ENCODE measurements at places on chromosomes 16 and 17.

DNA sequence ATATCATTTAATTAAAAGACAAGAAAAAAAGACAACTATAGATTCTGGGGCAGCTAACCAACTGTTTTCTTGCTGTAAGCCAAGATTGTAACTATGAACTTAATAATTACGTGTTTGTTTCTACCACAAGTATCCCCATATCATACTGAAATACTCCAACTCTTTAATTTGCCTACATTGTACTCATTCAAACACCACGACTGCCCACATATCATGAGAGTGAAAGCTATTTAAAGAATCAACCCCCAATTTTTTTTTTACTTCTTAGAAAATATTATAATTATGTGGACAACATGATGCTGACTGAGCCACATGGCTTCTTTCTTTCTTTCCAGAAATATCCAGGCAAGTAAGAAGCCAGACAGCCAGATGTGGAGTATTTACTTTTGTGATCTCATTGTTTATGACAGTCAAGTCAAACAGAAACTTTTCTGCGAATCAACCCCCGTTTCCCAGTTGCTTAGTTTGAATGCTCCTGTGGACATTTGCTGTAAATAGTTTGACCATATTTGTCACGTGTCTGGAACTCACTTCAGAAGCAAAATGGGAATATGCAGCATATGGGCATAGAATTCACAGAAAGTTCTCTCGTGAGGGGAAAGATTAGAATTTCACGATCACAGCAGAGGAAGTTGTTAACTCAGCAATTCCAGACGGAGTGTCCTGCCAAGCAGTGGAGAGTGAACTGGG is 126.8 kb upstream of the PSMD7 start:
- DNase-seq, result no peak

DNA sequence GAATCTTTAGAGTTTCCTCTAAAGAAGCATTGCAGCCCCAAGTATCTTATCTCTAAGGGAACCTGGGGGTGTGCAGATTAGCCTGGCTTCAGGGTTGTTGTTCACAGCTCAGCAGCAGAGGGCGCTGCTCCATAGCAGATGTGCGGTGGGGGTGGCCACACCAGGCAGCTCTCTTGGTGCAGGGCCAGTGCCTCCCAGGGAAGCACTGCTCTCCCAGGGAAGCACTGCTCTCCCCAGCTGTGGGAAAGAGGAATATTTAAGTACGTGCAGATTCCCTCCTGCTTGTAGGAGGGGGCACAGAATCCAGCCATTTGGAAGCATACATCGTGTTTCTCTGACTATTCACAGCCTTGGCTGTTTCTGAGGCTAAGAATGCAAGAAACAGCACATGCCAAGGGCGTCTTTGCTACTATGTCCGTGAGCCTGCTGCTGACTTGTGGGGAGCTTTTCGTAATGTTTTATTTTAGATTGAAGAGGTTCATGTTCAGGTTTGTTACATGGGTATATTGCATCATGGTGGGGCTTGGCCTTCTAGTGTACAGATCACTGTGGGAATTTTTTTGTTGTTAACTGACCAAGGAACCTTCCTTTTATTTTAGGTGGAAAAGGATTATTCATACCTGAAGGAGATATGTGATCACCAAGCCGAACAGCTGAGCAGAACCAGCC is 217.8 kb downstream of the SPECC1 start:
- DNase-seq, result peak; percentile 85

DNA sequence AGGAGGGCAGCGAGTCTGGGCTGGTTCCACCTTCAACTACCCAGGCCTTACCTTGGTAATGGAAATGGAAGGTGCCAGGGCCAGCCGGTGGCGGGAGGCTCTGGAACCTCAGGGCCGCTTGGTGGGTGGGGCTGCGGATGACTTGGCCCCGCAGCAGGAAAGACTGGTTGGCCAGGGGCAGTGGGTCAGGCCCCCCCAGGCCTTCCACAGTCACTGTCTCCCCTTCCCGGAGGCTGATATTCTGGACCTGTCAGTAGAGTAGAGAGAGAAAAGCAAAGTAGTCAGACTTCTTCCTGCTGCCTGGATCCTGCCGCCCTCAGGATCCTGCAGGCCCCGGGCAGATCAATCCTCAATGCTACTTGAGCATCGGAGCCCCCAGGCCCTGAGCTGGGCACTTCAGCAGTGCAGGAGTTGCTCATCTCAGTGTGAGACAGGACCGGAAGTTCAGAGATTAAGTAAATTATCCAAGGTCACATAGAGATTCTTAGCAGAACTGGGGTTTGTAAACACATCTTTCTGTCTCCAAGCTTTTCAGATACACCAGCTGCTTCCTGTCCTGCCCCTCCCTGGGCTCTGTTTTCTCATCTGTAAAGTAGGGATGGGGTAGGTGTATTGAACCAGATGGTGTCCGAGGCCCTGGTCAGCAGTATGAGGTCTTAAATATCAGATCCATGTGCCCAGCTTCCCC is 18.5 kb upstream of the PHF12 start:
- DNase-seq, result no peak

DNA sequence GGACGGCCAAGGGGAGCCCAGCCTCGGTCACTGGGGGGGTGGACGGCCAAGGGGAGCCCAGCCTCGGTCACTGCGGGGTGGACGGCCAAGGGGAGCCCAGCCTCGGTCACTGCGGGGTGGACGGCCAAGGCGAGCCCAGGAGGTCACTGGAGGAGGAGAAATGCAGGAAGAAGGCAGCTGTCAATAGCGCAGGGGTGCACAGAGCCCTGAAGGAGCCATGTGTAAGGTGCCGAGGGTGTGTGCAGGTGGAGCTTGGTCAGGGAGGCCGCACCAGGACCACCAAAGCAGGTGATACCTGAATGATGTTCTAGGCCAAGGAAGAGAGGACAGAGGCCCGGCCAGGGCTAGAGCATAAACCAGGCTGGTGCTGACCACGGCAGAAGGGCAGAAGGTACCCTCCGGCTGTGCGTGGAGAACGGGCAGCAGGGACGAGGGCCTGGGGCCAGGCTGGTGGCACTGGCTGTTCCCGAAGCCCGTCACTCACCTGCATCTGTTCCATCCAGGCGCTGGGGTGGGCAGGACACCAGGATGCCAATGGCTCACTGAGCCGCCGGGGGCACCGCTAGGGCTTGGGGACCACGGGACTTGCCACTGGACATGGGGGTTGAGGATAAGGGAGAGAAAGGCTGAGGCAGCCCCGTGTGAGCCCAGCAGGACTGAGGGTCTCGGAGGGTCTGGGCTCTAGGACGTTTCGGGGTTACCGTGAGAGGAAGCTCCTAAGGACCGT is 5.9 kb upstream of the CCDC57 start:
- no peak for DNase-seq

DNA sequence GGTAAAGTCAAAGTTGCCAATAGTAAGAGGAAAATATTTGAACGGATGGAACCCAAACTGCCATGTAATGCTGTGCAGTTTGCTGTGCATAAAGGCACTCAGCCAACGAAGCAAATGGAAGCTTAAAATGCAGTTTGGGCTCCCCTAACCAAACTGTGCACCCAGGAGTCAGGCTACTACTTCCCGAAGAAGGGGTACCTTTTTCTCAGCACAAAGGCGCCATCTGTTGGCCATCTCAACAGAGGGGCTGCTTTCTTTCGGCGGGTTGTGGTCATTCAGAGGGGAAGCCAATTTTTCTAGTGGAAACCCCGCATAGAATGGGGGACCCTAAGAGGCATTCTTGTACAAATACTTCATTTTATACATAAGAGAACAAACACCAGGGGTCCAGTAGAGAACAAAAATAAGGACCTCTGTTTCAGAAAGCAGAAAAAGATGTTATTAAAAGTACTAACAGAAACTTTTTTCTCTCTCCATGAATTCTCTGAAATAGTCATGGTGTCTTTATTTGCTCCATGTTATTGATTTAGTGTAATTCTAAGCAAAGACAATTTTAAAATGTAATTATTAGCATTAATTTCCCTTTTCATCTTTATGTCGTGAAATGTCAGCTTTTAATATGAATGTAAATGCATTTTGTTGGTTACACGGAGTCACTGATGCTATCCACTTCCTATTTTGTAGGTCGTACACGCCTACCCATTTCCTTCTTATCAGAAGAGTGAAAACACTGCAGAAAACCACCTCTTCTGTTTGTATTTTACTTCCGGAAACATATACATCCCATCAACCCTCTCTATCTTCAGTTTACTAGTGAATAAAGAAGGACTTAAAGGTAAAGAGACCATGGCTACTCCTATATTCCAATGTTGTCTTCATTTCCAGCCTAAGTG is 453.3 kb downstream of the KCNJ2 start:
- DNase-seq, result peak; percentile 38

GRCh38 chr17:34384271-34384670 is 21.2 kb upstream of the CCL1 start:
- DNase-seq, result no peak

DNA sequence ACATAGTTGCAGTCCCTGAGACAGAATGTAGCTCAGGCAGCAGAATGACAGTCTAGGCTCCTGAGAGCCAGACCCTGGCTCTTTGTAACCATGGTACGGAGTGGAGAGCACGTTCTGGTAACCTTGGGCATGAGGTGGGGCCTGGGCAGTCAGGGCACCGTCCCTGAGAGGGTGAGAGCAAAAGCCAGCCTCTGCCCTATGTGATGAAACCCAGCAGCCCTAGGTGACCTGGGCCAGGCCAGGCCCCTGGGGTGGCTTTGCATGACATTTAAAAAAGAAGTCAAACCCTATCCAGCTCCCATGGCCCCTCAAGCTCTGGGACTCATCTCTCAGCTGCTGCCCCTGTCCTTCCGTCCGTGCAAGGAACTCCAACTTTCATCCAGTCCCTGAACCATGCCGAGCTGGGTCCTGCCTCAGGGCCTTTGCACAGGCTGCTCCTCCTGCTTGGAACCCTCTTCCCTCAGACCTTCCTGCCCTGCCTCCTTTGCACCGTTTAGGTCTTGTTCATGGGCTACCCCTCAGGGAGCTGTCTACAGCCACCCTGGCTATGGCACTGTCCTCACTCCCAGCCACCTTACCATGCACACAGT is 188.6 kb downstream of the NTN1 start:
- no peak for DNase-seq

GRCh38 chr16:2426941-2427361 is 2.3 kb upstream of the CCNF start:
- no peak for DNase-seq

- no peak for DNase-seq
These were observed 269.0 kb upstream of the CCL2 start for GRCh38 chr17:33986088-33986487.

DNA sequence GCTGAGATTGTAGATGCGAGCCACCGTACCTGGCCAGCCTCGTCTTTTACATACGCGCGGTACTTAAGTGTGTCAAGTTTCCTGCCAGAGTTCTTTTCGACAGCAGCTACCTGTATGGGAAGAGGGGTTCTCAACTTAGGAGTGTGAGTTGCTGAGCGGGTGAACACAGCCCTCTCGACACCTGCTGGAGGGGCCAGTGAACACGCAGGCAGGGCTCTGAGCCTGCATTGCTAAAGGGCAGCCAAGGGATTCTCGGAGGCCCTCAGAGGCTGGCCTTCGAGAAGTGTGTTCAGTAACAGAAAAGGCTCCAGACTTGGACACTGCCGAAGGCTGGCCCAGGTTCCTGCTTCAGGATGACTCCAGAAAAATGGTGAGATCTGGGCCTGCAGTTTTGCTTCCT is 6.1 kb downstream of the ZC3H18 start:
- no peak for DNase-seq

- peak; percentile 28 for DNase-seq
These were observed 14.2 kb upstream of the MSI2 start for GRCh38 chr17:57242148-57242547.

DNA sequence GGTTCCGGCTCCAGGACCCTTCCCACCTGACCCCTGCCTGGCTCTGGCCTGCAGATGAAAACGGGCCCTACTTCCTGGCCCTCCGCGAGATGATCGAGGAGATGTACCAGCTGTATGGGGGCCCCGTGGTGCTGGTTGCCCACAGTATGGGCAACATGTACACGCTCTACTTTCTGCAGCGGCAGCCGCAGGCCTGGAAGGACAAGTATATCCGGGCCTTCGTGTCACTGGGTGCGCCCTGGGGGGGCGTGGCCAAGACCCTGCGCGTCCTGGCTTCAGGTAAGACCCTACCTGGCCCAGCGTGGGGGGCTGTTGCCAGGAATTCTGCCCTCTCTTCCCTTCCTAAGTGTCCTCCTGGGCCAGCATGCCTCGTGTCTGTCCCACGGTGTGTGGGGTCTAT is 8.6 kb upstream of the SLC7A6 start:
- no peak for DNase-seq

DNA sequence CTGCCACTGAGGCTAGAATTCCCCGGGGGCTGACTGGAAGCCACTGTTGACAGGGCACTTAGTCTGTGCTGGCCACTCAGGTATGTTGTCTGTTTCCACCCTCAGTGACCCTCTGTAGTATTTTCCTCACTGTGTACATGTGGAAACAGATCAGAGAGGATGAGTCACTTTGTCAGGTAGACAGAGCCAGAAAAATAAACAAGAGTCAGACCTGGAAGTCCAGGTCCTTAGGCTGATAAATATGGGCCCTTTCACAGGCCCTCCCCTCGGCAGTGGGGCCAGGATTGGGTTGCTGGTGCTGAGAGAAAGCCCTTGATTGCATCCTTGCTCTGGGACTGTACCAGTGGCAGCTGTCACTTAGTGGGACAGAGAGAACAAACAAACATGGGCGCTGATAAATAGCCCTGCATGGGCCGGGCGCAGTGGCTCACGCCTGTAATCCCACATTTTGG is 21.3 kb downstream of the PGS1 start:
- no peak for DNase-seq

DNA sequence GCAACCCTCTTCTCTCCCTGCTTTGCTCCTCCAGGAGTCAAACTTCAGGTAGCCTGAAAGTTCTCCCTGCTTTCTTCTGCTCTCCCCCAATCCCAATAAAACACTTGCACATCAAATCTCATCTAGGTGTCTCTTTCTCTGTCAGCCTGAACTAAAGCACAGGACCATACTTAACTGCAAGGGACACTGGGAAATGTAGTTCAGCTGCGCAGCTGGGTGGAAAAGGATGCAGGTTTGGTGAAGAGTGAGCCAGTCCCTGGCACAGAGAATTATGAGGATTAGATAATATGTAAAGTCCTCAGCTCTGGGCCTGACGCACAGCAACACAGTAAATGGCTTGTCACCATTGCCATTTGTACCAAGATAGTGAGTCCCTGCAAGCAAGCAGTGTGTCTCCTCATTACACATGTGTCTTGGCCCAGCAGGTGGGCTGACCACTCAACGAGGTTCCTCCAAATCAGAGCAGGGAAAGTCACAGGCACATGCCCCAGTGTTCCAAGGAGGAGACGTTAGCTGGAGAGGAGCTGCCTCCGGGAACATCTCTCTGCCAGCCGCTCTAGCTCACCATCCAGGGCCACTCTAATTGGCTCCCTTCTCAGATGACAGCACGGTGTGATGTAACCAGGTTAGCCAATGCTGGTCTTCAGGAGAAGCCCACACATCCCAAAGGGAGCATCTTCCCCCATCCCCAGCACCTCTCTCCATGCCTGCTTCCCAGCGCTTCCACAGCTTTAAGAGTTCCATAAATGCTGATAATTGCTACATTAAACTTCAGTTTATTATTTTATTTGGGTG is 29.7 kb upstream of the IRX3 start:
- DNase-seq, result no peak

All from left ventricle myocardium inferior (tissue), 1 donor.